Aorta (tissue), 5 donors: ENCODE measurements at places on chromosomes 3 and 15. TPM values are rescaled to one million over a fixed set of nuclear protein-coding genes. Genes with fewer than 3 reads are reported as not detected.

Gene GPR62
- not detected for total RNA-seq

Gene CCR1
- total RNA-seq: 13.9 TPM

Gene SCN10A
- not detected for total RNA-seq

Gene SH3BP5
- total RNA-seq: 93.1 TPM

Gene PLA2G4D
- not detected for total RNA-seq

Gene CPNE9
- total RNA-seq: not detected

Gene MUC4
- total RNA-seq: not detected

Gene CAMK2N2
- total RNA-seq: 0.36 TPM

Gene TEX55
- not detected for total RNA-seq

Gene MKRN3
- 1.6 TPM for total RNA-seq

Gene LTK
- total RNA-seq: 1.1 TPM

Gene GOLGA6L7
- total RNA-seq: not detected

Gene EFHB
- total RNA-seq: 3.0 TPM

Gene GABRR3
- not detected for total RNA-seq

Gene PPP2R3A
- 19.6 TPM for total RNA-seq

Gene SGO1
- not detected for total RNA-seq

Gene SETD5
- 200 TPM for total RNA-seq

- no peak for DNase-seq
Observed at GRCh38 chr15:53716909-53717876, 42.3 kb downstream of the WDR72 start.

GRCh38 chr3:58688574-58688973, 22.0 kb upstream of the FAM3D start:
- no peak for DNase-seq

DNA sequence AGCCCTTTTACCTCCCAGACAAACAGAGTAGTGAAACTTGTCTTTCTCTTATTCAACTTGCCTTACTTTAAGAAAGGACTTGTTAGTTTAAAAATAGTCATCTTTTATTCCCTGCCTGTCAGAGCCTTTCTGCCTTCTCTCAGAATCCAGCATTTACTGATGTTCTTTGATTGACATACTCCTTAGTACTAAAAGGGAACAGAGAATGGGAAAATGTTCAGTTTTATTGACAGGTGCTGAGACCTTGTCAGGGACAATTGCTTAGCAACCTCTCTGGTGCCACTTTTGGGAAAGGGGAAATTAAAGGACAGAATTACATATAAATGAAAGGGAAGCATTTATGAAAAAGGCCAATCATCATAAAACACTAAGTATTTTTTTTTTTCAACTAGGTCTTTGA, 378.3 kb downstream of the PDCD6IP start:
- no peak for DNase-seq

GRCh38 chr3:157922614-157923013, 183.6 kb downstream of the SHOX2 start:
- no peak for DNase-seq

DNA sequence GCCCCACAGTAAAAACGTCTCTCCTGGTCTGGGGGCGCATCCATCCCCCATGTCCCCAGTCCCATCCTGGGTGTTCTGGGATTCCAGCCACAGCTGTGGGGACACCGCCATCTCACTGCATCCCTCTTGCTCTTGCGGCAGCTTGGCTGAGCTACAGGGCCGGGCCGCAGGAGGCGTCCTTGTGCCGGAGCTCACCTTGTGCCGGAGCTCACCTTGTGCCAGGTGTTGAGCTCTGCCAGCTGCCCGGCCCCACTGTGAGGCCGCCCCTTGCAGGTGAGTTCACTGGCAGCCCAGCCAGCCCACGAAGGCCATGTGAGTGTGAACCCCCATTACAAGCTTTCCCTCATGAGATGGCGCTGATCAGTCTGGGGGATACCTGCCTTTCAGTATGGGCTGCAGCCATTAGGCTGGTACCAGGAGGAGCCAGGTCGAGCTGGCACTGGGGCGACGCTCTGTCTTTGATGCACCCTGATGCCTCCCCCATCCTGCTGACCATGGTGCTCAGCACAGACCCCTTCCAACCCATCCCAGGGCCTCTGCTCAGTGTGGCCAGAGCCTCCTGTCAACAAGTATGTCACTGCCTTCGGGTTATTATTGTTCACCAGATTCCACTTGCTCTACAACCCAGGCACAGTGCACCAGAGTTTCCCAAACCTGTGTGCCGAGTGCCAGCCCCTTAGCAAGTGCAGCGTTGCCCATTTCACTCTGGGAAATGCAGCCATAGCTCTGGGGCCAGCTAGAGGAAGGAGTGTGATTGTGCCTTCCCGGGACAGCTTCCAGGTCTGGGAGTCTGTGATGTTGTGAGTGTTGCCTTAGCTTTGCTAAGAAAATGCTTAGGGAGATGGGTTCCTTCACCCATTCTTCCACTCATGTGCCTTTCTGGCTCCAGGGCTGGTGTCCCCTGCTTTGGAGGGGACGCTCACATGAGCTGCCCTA, 105.7 kb downstream of the APBA2 start:
- no peak for DNase-seq

GRCh38 chr3:13852638-13853009, 27.2 kb downstream of the WNT7A start:
- DNase-seq: no peak

DNA sequence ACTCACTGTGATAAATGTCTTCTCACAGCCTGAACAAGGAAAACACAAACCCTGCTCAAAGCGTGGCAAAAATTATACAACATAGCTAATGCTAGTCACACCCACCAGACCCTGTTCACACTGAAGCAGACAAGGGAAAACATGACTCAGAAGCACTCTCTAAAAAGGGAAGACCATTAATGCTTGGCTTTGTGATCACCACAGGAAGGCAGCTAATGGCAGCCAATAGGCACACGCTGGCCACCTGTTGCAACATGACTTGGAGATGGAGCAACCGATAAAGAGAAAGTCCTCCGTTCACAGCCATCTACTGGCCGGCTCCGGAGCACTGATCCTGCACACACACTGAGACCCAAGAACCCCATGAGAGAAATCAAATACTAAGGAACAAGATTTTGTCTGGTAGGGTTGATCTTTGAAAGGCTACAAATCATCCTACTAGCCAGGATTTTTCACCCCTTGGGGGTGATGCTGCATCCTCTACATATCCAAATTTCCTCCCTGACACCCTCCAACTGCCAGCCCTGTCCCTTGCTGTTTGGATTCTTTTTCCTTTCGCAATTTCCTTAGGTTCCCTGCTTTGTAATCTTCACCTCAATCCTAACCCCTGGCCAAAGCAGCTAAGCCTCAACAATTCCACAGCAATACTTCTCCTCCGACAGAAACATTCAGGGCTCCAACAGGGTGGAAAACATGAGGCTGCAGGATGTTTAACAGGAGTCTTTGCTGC, 3.2 kb downstream of the ZXDC start:
- DNase-seq: peak; percentile 90

GRCh38 chr3:27559381-27559780, 75.2 kb upstream of the SLC4A7 start:
- DNase-seq: no peak

GRCh38 chr3:175383371-175383770, 524.2 kb downstream of the NAALADL2 start:
- DNase-seq: no peak

GRCh38 chr3:8882171-8882593, 81.1 kb downstream of the RAD18 start:
- no peak for DNase-seq

DNA sequence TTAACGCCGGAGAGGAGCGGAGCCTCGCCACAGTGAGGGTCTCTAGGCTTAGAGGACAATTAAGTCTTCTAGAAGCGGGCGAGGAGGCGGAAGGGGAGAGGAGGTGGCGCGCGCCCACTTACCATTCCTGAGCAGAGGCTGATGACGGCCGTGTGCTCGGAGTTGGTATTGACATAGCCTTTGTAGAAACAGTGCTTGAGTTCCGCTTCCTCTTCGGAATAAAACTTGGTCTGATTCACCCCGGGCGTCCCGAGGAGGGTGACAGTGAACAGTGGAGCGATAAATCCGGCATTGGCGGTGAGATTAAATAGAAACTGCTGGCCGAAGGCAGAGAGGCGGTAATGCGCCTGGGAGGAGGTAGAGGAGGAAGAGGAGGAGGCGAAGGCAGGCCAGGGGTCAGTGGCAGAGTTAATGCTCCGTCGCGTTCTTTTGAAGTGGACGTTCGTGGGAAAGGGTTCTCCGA, 1.3 kb downstream of the ADAMTS9 start:
- no peak for DNase-seq

DNA sequence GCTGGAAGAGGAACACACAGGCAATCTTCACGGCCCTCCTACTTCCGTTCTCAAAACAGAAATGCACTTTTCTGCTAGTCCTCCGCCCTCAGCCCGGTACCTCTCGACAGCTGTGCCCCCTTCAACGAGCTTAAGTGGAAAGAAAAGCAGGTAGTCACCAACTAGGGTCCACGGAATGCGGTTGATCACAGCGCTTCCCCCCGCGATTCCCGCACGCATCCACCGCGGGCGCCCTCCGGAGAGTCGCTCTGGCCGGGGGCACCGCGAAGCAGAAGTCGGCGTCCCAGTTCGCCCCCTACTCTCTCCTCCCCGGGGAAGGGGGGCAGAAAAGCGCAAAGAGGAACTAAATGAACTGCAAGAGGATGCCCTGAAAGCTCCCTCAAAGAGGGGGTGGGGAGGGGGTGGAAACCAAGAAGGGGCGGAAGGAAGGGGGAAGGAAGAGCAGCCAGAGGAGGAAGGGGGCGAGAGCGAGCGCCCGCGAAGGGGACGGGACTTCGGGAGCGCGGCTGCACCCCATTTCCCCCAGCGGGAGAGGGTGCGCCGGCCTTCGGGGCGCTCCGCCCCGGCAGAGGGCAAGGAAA, 738 bp downstream of the ACAP2 start:
- DNase-seq: peak; percentile 56

- DNase-seq: no peak
Observed at GRCh38 chr15:74384566-74384880, 17.1 kb upstream of the CYP11A1 start.

DNA sequence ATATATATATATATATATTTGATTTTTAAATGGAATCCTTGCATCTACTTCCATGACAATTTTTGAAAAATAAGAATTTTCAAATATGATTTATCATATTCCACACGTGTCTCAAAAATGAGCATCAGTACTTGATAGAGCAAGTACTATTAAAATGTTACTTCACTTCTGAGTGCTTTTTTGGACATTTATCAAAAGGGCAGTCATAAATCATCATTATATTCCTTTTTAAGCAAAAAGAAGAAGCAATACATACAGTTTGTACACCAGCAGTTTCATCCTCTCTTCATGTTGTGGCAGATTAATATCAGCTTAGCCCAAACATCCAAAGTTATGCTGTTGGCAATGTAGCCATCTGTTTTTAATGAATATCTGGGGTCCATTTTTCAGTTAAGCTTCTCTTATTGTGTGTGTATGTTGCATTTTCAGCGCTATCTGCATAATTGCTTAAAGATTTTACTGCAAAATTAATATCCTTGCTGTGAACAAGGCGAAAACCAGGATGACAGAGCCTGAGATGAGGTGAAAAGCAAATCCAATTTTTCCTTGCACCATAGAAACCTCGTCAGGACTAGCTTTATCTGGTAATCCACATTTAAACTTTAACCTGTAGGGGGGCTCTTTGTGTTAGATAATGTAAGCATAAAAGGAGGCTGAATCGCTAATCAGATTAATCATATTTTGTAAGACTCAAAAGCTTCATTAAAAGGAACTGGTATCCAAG, 604.9 kb upstream of the AGTR1 start:
- DNase-seq: no peak

GRCh38 chr3:99543796-99544195, 94.6 kb upstream of the COL8A1 start:
- DNase-seq: no peak

DNA sequence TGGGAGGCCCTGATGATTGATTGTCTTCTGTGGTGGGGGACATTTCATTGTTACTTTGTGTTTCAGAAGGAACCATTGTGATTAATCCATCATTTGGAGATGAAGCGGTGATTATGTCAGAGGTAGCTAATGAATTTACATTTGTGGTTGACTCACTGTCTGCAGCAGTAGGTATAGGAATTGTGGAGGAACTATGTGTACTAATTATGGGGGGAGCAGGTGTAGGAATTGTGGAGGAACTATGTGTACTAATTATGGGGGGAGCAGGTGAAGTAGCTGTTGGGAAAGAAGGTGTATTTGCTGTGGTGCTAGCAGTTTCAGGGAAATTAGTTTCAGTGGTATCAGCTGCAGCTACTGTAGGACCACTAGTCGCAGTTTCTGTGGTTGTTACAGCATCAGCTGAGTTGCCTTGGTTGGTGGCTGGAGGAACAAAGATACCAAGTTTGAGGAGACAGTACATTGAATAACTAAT, 6.9 kb downstream of the MUC13 start:
- DNase-seq: no peak

DNA sequence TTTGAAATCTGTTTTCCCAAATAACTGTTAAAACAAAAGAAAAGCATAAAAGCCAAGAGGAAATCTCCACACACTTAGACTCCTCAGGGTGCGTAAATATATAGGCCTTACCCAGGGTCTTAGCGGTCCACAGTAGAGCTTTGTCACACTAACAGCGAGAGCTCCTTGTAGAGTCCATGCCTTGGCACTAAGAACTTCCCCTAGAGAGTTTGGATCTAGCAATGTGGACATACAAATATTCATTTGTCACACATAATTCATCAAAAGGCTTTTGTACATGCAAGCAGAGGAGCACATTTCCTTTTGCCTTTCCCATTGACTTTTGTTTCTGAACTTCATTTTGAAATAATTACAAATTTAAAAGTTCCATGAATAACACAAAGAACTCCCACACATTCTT, 11.0 kb upstream of the SLMAP start:
- DNase-seq: no peak

DNA sequence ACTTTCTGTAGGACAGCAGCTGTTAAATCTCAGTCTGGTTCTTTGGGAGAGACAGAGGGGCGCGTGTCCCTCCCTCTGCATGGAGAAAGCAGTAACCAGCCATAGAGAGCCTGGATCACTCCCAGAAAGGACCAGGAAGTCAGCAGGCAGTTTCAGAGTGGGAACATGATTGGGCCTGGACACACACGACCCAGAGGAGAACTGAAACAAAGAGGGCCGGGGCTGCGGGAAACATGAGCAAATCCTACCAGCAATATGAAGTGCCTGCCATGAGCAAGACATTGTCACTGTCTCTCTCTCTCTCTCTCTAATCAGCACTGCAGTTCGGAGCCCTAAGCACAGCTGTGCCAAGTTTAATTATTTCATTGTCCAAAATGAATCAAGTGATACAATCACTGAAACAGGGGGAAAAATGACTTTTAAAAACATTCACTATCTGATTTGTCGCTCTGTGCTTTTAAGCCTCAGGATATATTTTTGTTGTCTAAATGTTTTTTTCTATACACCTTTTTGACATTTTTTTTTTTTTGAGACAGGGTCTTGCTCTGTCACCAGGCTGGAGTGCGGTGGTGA, 17.6 kb downstream of the MUC13 start:
- DNase-seq: no peak

GRCh38 chr3:194929578-194929960, 243.9 kb downstream of the FAM43A start:
- no peak for DNase-seq
